ENCODE measurements at places on chromosomes 7 and 10. TPM values are rescaled to one million over a fixed set of nuclear protein-coding genes. Genes with fewer than 3 reads are reported as not detected.

DNA sequence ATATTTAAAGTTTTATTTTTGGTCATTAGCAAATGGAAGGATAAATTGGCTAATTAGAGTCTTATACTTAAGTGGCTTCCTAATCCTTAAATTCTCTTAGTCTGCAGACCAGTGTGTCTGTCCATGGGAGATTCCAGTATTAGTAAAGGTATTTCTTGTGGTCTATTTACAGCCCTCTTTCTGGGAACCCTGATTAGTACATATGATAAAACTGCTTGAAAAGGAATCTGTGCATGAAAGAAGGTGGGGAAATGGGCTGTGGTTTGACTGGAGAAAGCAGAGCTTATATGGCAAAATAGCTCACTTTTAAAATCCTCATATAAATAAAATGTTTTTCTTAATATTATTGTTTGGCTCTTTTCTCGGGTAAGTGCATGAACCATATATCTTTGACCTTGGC is 124.5 kb upstream of the RHOBTB1 start:
- no peak overlapping the region for H3K27ac ChIP-seq
- no peak overlapping the region for H3K4me3 ChIP-seq
- H3K4me1 ChIP-seq: no peaks in the 10 kb centered on the region
- no peak for DNase-seq

DNA sequence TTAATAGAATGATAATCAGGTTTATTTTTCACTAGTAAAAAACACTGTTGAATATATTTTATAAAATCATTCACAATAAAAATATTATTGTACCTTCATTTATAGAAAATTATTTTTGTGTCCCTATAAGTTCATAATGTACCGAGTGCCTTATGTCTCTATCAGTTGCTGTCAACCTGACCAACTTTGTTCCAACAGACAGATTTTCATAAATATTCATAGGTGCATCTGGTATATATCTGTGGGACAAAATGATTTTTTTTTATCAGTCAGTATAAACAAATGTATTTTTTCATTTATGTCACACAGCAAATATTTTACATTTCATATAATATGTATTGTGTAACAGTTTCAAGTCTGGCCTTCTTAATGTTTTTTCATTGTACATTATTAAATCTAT is 195.9 kb downstream of the HGF start:
- no peaks in the 10 kb centered on the region for H3K27me3 ChIP-seq
- H3K27ac ChIP-seq: no peak overlapping the region
- H3K4me3 ChIP-seq: no peak overlapping the region
- no peaks in the 10 kb centered on the region for H3K4me1 ChIP-seq
- no peak for DNase-seq

DNA sequence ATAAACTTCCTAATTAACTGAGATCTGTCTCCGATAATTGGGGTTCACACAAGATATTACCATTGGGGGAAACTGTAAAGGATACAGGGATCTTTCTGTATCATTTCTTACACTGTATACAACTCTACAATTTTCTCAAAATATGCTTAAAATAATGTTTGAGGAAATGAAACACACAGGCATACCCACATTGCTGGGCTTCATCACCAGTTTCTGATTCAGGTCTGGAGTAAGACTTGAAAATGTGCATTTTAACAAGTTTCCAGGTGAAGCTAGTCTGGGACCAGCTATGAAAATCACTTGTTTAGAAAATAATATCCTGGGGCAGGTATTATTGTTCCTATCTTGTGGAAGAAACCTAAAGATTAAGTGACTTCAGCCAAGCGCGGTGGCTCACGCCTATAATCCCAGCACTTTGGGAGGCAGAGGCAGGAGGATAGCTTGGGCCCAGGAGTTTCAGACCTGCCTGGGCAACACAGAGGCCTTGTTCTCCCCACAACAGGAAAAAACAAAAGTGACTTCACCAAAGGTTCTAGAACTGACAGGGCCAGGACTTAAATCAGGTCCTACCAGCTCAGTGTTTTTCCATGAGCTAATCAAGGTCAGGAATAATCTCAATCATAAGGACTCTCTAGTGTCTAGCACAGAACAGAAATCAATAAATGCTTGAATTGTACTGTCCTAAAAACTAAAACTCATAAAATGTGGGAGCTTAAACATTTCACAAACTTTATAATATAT is 12.6 kb downstream of the TOMM7 start:
- H3K36me3 ChIP-seq: peaks cover 4% of the 10 kb centered on the region
- DNase-seq: no peak
- H3K27ac ChIP-seq: no peak overlapping the region
- no peaks in the 10 kb centered on the region for H3K4me1 ChIP-seq

Gene SUGCT
- 1.4 TPM for total RNA-seq

Gene RARRES2
- total RNA-seq: not detected

- H3K36me3 ChIP-seq: peaks cover 11% of the 10 kb centered on the region
- no peaks in the 10 kb centered on the region for H3K27me3 ChIP-seq
- no peak overlapping the region for H3K4me3 ChIP-seq
- no peak for DNase-seq
- no peaks in the 10 kb centered on the region for H3K4me1 ChIP-seq
- no peak overlapping the region for H3K27ac ChIP-seq
Measured at GRCh38 chr10:12097791-12098190, 29.0 kb downstream of the DHTKD1 start.

- DNase-seq: no peak
- H3K27ac ChIP-seq: no peak overlapping the region
- no peak overlapping the region for H3K4me3 ChIP-seq
- no peaks in the 10 kb centered on the region for H3K36me3 ChIP-seq
Measured at GRCh38 chr7:3909128-3909527, 608.1 kb downstream of the SDK1 start.

GRCh38 chr10:95246582-95247051 is 44.2 kb downstream of the PDLIM1 start:
- H3K27me3 ChIP-seq: no peaks in the 10 kb centered on the region
- H3K4me3 ChIP-seq: no peak overlapping the region
- no peaks in the 10 kb centered on the region for H3K36me3 ChIP-seq
- H3K4me1 ChIP-seq: no peaks in the 10 kb centered on the region

DNA sequence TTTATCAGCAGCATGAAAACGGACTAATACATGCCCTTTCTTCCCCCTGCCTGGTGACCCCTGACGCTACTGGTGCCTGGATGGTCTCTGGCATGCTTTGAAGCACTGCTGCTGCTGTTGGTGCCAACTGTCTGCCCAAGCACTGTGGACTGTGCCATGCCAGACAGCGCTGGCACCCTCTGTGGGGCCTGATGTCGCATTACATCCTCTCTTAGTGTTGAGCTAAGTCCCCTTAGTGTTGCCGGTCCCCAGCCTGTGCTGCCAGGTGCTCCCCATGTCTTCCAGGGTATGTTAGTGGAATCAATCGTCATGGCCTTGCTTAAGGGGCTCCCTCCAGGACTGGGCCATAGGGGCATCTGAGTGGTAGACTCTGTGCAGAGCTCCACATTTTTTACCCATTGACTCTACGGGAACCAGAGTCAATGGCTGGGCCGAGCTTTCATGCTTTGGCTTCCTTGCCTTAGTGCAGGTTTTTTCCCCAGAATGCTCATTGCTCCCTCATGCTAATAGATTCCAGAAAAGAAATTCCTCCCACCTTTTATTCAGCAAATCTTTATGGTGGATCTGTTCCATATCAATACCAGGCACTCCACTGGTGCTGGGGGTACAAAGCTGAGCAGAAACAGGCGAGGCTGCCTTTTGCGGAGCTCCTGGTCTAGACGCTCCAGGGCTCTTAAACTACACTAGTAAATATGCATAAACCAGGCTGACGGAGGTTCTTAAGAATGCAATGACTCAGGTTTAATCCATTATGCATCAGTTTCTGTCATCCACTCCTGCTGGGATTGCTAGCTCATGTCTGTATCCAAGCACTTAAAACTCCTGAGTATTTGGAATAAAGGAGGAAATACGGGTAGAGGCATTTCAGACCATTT is 21.8 kb upstream of the MRC1 start:
- H3K27ac ChIP-seq: no peak overlapping the region
- no peaks in the 10 kb centered on the region for H3K4me1 ChIP-seq
- H3K4me3 ChIP-seq: no peak overlapping the region
- no peak for DNase-seq

- H3K36me3 ChIP-seq: no peaks in the 10 kb centered on the region
- no peaks in the 10 kb centered on the region for H3K27me3 ChIP-seq
- no peak overlapping the region for H3K4me3 ChIP-seq
- H3K4me1 ChIP-seq: no peaks in the 10 kb centered on the region
- no peak for DNase-seq
- no peak overlapping the region for H3K27ac ChIP-seq
Measured at GRCh38 chr10:48428896-48429295, 122.4 kb downstream of the MAPK8 start.

GRCh38 chr7:55108401-55108800 is 89.6 kb downstream of the EGFR start:
- no peak for DNase-seq
- no peaks in the 10 kb centered on the region for H3K4me1 ChIP-seq
- no peak overlapping the region for H3K4me3 ChIP-seq

GRCh38 chr7:767580-767940 is 40.5 kb upstream of the PRKAR1B start:
- no peak for DNase-seq
- peaks cover 7% of the 10 kb centered on the region for H3K36me3 ChIP-seq
- H3K27me3 ChIP-seq: no peaks in the 10 kb centered on the region
- no peak overlapping the region for H3K27ac ChIP-seq
- no peak overlapping the region for H3K4me3 ChIP-seq
- no peaks in the 10 kb centered on the region for H3K4me1 ChIP-seq

Gene MINDY3
- total RNA-seq: 23.4 TPM

Gene PDE6C
- total RNA-seq: not detected

- DNase-seq: no peak
- no peaks in the 10 kb centered on the region for H3K27me3 ChIP-seq
- H3K36me3 ChIP-seq: no peaks in the 10 kb centered on the region
- H3K4me1 ChIP-seq: no peaks in the 10 kb centered on the region
- H3K4me3 ChIP-seq: no peak overlapping the region
- H3K27ac ChIP-seq: no peak overlapping the region
Measured at GRCh38 chr10:105729428-105729827, 1088.3 kb downstream of the SORCS3 start.

DNA sequence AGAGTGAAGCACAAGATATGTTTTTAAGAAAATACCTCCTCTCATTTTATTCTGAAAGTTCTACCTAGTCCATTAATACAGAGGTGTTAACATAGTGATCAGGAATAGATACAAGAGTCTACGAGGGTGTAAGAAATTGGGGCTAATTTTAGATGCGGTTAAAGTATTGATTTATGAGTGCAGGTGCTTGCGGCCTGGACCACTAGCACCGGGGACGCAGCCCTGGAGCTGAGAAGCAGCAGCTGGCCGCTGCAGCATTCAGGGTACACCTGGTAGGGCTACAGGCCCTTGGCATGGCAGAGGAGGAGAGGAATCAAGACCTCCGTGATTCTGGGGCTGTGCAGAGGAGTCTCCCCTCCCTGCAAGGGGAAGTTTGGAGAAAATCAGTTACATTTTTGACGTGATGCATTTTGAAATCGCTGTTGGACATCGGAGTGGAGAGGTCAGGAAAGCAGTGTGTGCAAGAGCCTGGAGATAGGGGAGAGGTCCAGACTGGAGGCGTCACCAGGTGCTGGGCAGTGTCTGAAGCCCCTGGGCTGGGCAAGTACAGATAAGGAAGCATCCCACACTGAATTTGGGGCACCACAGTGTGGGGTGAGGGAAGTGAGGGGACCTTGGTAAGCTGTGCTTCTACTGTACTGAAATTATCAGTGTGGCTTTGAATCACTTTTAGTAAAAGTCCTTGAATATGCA is 112.3 kb downstream of the VWC2 start:
- no peak overlapping the region for H3K27ac ChIP-seq
- DNase-seq: no peak
- H3K27me3 ChIP-seq: no peaks in the 10 kb centered on the region
- H3K4me3 ChIP-seq: no peak overlapping the region
- no peaks in the 10 kb centered on the region for H3K36me3 ChIP-seq

Gene ASAH2B
- 6.6 TPM for total RNA-seq

DNA sequence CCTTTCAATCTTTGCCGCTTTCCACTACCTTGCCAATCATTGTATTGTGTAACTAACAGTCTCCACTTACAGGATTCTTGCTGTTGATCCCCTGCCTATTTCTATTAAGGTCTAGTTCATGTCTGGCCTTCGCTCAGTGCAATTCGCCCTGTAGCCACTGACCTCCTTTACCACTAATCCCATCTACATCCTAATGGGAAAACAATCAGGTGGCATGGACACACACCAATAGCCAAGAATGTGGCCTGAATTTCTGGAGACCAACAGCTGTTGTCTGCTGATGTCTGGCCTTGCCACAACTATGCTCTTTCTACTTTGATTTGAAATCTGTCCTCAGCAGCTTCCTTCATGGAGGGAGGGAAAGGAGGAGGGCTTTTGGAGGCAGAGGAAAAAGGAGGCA is 546.2 kb downstream of the SORCS3 start:
- H3K27me3 ChIP-seq: no peaks in the 10 kb centered on the region
- H3K27ac ChIP-seq: no peak overlapping the region
- no peak for DNase-seq
- no peaks in the 10 kb centered on the region for H3K36me3 ChIP-seq

DNA sequence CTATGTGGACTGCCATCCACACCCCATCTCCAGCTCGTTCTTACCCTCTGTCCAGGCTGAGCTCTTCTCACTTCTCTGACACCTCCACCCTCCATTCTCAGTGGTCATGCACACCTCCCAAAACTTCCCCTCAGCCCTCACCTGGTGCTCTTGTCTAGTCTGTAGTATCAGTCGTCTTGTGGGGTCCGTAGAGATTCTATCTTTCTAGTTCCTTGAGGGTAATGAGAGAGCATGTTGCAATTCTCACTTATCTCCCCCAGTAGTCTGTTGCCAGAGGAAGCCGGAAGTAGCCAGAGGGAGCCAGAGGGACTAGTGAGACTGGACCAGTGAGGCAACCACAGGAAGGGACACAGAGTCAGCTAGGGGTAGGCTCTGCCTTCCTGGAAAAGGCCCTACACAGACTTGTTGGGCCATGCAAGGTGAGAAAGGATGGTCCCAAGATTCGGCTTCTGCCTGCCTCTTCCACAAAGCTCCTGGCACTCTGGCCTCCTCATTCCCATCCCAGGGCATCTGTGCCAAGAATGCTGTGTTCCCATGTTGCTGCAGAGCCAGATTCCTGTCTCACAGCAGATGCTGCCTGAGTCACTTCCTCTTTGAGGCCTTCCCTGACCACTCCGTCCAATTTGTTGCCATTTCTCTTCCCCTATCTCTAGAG is 50.6 kb upstream of the DUSP5 start:
- no peak overlapping the region for H3K4me3 ChIP-seq
- H3K36me3 ChIP-seq: no peaks in the 10 kb centered on the region
- DNase-seq: no peak
- H3K27me3 ChIP-seq: no peaks in the 10 kb centered on the region
- H3K4me1 ChIP-seq: no peaks in the 10 kb centered on the region

Gene ZNF22
- 36.1 TPM for total RNA-seq

Data from CD8-positive, alpha-beta memory T cell (primary cell).